Gastroesophageal sphincter (tissue), 4 donors: ENCODE measurements at places on chromosomes 6 and 20.

DNA sequence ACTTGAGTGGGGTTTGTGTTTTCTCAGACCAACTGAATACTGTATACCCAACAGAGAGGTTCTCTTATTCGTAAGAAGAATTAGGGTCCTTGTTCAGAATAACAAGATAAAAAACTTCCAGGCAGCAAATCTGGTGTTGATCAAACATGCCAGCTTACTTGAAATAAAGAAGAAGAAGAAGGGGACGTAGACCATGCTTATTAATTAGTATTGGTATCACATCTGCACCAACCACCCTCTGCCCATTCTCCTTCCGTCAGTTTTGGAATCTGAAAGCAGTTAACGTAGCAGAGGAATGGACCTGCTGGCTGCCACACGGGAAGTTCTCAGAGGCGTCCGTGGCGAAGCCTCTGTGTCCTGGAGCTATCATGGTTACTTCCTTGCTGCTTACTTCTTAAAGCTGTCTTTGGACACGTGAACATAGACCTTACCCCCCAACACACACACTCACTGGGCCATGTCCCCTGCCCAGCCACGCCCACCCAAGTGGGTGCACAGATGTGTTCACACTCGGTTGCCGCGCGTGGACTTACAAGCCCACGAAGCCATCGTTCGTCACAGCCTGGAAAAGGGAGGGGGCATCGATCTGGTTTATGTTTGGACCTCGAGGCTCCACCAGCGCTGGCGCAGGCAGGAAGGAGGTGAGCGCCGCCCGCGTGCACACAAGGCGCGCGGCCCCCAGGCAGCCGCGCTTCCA lies 4.1 kb upstream of the DLL1 start:
- no peak for ATAC-seq

- ATAC-seq = no peak
Observed at GRCh38 chr6:136923116-136923953, 1.2 kb downstream of the SLC35D3 start.

DNA sequence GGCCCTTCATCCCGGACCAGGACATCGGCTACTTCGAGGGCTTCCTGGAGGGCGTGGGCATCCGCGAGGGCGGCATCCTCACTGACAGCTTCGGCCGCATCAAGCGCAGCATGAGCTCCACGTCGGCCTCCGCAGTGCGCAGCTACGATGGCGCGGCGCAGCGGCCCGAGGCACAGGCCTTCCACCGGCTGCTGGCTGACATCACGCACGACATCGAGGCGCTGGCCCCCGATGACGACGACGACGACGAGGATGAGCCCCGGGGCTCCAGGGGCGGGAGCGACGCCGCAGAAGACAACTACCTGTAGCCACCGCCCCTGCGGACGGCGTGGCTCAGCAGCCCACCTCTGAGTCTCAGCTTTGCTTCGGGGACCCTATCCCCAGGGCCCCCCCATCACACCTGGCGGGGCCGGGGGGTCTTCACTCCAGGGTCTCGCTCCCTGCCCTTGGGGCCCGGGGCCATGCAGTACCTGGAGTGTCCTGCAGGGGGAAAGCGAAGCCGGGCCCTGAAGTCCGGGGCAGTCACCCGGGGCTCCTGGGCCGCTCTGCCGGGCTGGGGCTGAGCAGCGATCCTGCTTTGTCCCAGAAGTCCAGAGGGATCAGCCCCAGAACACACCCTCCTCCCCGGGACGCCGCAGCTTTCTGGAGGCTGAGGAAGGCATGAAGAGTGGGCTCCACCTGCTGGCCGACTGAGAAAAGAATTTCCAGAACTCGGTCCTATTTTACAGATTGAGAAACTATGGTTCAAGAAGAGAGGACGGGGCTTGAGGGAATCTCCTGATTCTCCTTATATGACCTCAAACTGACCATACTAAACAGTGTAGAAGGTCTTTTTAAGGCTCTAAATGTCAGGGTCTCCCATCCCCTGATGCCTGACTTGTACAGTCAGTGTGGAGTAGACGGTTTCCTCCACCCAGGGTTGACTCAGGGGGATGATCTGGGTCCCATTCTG lies 20.8 kb upstream of the HCK start:
- peak; percentile 86 for ATAC-seq

- no peak for ATAC-seq
Observed at GRCh38 chr20:51360451-51361201, 181.9 kb downstream of the NFATC2 start.

- ATAC-seq = no peak
Observed at GRCh38 chr20:63737945-63738686, 1.5 kb upstream of the SLC2A4RG start.

DNA sequence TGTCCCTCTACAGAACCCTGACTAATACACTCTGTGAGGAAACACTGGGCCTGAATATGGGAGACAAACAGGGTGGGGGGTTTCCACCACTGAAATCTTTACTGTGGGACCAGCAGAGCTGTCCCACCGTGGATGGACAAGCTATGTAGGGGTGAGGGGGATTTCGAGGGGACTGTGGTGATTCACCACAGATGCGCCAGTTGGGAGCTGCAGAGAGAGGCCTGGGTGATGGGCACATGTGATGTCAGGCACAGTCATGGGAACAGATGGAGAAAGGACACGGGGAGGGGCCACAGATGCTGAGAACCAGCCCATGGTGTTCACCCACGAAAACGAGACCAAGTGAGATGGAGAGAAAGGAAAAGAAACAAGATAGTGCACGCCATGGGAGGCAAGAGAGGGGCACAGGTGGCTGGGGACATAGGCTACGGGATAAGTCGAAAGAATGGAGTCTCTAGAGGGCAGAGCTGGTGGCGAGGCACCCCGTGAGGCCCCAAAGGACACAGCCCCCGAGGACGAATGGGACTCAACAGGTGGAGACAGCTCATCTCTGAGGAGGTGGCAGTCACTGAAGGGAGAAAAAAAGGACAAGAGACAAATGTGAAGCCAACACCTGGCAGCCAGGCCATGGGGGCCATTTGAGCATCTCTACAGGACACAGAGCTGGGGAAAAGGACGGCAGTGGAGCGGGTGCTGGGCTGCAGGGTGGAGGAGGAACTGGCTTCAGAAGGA lies 10.5 kb upstream of the RAMACL start:
- no peak for ATAC-seq

DNA sequence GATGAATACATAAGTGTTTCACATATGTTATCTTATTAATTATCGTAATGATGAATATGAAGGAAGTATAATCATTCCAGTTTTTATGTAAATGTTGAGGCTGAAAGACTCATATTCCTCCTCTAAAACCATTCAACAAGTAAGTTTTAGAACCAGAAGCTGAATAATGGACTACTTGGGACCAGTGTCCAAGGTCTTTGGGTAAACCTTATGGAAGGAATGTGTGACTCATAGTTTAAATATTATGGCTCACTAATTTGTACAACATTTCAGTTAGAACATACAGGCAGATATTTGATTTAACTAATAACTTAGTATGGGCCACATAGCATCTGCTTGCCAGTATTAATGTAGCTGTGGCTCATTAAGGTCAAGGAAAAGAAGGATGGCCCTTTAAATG lies 209.6 kb downstream of the TFAP2B start:
- no peak for ATAC-seq

GRCh38 chr6:140897349-140897748 lies 1235.4 kb upstream of the GJE1 start:
- no peak for ATAC-seq

GRCh38 chr6:154932515-154933027 lies 62.5 kb upstream of the TIAM2 start:
- ATAC-seq = no peak

- ATAC-seq = no peak
Observed at GRCh38 chr6:142561511-142562265, 259.9 kb downstream of the ADGRG6 start.

DNA sequence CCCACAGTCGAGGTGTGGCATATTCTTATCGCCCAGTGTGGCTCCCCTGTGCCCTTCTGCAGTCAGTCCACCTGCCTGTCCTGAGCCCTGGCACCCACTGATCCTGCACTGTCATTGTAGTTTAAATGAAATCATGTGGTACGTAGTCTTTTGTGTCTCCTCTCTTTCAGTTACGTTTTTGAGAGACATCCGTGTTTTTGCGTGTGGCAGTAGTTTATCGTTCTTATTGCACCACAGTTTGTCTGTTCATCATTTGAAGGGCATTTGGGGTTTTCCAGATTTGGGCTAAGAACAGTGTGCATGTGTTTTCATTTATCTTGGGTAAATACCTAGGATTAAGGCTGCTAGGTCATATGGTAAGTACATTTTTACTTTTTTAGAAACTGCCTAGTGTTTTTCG lies 49.3 kb downstream of the SPATA2 start:
- ATAC-seq = no peak

DNA sequence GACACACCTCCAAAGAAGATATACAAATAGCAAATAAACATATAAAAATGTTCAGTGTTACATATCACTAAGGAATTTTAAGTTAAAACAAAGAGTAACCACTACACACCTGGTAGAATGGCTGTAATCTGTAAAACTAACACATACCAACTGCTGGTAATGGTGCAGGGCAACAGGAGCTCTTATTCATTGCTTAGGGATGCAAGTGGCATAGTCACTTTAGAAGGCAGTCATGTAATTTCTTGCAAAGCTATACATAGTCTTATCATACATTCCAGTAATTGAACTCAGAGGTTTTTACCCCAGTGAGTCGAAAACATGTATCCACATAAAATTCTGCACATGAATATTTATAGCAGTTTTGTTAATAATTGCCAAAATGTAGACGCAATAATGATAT lies 906.8 kb upstream of the CITED2 start:
- ATAC-seq = no peak

DNA sequence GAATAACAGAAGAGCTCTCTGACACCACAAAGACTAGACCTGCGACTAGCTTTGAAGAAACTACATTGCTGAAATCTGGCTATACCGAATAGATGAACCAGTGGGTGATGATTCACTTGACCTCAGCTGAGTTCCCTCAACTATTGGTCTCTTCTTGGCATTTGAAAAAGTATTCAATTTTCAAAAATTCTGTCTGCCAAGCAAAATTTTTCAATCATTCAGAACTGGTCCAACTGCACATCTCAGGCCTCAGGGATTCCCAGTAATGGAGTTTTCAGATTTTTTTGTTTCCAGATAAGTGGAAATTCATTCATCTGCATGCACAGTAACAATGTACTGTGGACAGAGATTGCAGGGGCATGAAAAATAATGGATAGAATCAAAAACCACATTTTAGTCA lies 121.4 kb upstream of the NAA20 start:
- ATAC-seq = no peak

GRCh38 chr6:170129691-170130171 lies 161.1 kb downstream of the DLL1 start:
- ATAC-seq = peak; percentile 60

DNA sequence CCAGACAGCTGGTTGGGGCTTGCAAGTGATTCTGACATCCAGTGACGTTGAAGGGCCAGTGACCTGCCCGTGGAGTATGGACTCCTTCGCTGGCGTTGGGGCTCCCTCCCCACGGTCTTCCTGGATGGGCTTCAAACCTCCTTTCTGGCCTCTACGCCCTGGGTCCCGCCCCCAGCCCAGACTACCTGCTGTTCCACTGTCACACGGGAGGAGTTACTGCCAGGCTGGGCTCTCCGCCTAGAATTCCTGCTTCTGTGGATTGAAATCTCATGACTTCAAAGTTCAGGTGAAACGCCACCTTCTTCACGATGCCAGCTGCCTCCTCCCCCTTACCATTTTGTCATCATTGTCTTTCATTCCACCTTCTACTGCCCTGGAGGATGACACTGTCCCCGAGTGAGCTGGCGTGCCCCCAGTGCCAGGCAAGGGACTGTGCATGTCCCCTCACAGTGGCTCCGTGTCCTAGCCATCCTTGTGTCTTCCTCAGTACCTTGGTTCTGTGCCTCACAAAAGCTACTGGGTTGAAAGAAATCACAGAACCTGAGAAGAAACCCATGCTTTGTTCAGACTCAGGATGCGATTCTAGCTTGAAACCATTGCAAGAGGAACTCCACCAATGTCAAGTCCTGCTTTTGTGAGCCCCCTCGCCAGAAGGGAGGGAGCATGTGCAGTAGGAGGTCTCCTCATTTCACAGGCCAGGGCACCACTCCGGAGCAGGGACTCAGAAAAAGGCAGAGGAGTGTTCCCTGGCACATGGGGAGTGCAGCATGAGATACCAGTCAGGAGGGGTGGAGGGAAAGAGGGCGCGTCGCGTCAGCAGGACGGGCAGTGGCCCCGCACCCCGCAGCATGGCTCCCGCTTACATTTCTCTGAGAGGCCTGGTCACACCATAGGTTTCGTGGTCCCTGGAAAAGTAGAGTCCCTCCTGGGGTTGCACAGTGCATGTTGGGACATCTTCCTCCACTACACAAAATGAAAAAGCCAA lies 11.0 kb upstream of the IRF4 start:
- ATAC-seq = no peak

- ATAC-seq = no peak
Observed at GRCh38 chr20:50957276-50957675, 1.1 kb downstream of the DPM1 start.

DNA sequence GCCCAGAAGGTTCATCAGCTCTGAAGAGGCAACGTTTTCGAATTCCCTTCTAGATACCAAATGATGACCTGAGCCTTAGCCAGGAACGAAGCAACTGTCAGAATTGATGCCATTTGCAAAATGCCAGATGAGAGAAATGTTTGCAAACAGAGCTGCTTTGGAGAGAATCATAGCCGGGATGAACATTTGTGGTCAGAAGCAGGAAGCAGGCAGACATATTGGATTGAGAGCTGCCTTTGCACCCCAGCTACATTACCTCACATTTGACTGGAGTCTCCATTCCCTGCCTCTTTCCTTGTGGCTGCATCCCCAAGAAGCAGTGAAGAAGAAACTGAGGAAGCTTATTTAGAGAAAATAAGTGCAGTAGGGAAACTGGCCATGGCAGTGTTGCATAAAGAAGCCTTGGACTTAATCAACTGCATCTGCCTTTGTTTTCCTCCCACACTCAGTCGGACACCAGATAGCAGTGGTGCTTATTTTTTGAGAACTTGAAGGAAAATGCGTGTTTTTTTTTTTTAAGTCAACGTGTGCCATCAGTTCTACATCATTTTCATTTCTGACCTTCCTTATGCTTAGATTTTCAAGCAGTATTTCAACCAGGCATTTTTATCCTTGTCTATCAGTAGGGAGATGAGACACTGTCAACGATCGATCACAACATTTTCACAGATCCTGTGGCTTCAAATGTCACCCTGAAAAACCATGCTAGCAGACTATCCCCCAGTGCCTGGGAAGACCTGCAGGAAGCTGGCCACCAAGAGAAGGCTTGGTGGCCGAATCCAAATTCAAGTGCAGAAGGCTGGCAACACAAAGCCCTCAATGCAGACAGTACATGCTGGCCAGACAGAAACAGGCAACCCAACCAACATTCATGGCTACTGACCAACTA lies 541.2 kb upstream of the JARID2 start:
- ATAC-seq = no peak
